ENCODE measurements at places on chromosomes 7 and 10. TPM values are rescaled to one million over a fixed set of nuclear protein-coding genes. Genes with fewer than 3 reads are reported as not detected.

Gene TRIM50
- 36.5 TPM for total RNA-seq

DNA sequence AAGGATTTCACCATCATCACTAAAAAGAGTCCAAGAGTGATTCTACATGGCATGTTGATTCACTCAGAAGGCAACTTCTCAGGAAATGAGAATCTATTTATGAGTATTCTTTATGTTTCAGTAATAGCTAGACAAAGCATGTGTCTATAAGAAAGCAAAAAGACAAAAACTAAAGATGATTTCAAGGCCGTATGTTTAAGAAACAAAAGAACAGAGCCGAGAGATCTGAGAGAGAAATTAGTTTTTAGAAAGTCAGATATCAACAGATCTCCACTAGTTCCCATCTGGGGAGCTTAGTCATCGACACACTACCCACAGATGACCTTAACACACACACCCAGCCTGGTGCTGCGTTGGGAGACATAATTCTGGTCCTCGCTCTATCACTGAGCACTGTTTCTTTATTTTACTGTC is 21.0 kb downstream of the PIP4K2A start:
- no peak for DNase-seq
- no peaks in the 10 kb centered on the region for H3K27me3 ChIP-seq
- peaks cover 51% of the 10 kb centered on the region for H3K4me1 ChIP-seq
- H3K27ac ChIP-seq = no peak overlapping the region

DNA sequence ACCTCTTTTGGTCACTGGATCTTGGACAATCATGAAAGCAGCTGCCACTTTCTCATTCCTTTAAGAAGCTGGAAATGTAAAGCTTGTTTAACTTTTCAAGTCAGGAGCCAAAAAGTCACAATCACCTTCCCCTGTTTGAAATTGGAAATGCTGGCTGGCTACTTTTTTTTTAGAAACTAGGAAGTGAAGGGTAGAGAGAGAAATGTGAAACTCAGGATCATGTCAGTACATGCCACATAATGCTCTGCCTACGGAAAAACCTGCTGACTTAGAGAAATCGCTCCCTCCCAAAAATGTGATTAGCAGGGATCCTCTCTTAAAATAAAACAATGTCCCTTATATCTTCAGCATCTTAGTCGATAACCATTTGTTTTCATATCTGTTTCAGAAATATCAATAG is 188.4 kb upstream of the C7orf33 start:
- no peaks in the 10 kb centered on the region for H3K36me3 ChIP-seq
- peaks cover 8% of the 10 kb centered on the region for H3K27me3 ChIP-seq
- H3K27ac ChIP-seq = no peak overlapping the region
- DNase-seq = no peak
- H3K4me1 ChIP-seq = no peaks in the 10 kb centered on the region

- H3K4me1 ChIP-seq = no peaks in the 10 kb centered on the region
- H3K27ac ChIP-seq = no peak overlapping the region
- DNase-seq = no peak
- H3K4me3 ChIP-seq = no peak overlapping the region
- H3K36me3 ChIP-seq = no peaks in the 10 kb centered on the region
These were observed 46.5 kb downstream of the AMPH start for GRCh38 chr7:38584443-38585210.

Gene WDR86
- 1.2 TPM for total RNA-seq

Gene DLG5
- total RNA-seq = 47.3 TPM

- no peaks in the 10 kb centered on the region for H3K27me3 ChIP-seq
- no peak overlapping the region for H3K4me3 ChIP-seq
- no peak overlapping the region for H3K27ac ChIP-seq
These were observed 17.0 kb downstream of the CDK14 start for GRCh38 chr7:90613088-90613498.

Gene FANK1
- total RNA-seq = 13.3 TPM

- no peaks in the 10 kb centered on the region for H3K36me3 ChIP-seq
- H3K4me3 ChIP-seq = no peak overlapping the region
- H3K4me1 ChIP-seq = no peaks in the 10 kb centered on the region
These were observed 7.5 kb upstream of the RBP3 start for GRCh38 chr10:47340608-47341170.

DNA sequence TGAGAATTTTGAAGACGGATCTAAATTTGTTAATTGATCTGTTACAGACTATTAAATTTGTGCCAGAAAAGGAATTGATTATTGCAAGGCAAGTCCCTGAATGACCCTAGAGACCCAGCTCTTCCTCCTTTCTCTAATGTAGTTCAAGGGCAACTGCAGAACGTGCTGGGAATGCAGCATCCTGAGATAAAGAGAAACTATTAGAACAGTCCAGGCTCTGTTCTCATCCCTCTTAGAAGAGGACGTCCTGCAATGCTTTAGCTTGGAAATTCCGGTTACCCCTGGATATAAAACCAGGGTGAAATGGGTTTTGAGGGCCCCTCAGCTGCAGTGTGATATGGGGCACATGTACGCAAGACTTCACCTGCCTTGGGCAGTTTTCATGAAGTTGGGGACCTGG is 67.3 kb downstream of the PTN start:
- no peak overlapping the region for H3K4me3 ChIP-seq
- no peaks in the 10 kb centered on the region for H3K27me3 ChIP-seq
- H3K27ac ChIP-seq = no peak overlapping the region
- no peaks in the 10 kb centered on the region for H3K4me1 ChIP-seq
- no peaks in the 10 kb centered on the region for H3K36me3 ChIP-seq
- no peak for DNase-seq

DNA sequence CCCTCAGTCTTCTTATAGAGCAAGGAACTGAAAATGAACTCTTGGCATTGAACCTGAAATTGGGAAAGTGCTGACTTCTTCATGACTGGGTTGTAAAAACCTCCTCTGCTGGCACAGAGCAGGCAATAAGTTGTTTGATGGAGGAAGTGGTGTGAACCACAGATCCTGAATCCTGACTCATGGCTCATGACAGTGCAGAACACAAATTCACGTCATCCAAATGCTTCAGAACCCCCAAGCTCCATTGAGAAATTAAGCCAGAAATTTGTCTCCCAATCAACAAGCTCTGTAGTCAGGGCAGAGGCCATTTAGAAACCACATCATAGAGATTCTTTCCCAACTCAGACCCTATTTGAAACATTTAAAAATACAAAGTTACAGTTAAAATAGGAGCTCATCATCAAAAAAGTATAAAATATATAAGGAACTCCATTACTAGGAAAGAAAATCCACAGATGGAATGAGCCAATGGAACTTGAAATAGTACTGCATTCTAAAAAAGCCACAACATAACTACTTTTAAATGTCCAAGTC is 10.3 kb upstream of the STK17A start:
- H3K4me3 ChIP-seq = no peak overlapping the region
- H3K27ac ChIP-seq = no peak overlapping the region
- H3K27me3 ChIP-seq = no peaks in the 10 kb centered on the region
- H3K4me1 ChIP-seq = no peaks in the 10 kb centered on the region

GRCh38 chr7:50261593-50261992 is 42.9 kb upstream of the IKZF1 start:
- H3K4me3 ChIP-seq = no peak overlapping the region
- no peaks in the 10 kb centered on the region for H3K27me3 ChIP-seq
- no peaks in the 10 kb centered on the region for H3K36me3 ChIP-seq

- no peaks in the 10 kb centered on the region for H3K36me3 ChIP-seq
- no peak overlapping the region for H3K4me3 ChIP-seq
- DNase-seq = no peak
- no peak overlapping the region for H3K27ac ChIP-seq
- peaks cover 29% of the 10 kb centered on the region for H3K4me1 ChIP-seq
These were observed 72.3 kb upstream of the LEP start for GRCh38 chr7:128168667-128169210.

DNA sequence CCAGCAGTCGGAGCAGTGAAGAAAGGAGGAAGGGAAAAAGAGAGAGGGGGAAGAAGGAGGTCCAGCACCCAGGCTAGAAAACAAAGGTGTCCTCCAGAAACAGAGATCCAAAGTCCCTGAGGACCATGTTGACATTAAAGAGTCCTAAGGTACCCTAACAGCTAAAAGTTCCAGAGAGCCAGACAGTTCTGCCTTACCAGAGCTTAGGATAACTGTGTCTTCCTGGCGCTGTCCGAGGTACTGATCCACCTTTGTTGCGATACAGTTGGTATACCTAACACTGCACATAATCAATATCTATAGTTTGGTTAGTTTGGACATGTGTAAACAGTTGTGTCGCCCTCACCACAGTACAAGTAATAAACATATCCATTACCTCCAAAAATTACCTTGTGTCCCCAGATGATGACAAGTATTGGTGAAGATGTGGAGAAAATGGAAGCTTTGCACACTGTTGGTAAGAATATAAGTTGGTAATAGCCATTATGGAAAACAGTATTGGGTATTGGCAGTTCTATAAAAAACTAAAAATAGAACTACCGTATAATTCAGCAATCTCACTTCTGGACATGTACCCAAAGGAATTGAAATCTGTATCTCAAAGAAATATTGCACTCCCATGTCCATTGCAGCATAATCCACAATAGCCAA is 59.8 kb downstream of the GRID1 start:
- no peak overlapping the region for H3K27ac ChIP-seq
- H3K36me3 ChIP-seq = no peaks in the 10 kb centered on the region
- H3K4me3 ChIP-seq = no peak overlapping the region
- DNase-seq = peak; percentile 55

DNA sequence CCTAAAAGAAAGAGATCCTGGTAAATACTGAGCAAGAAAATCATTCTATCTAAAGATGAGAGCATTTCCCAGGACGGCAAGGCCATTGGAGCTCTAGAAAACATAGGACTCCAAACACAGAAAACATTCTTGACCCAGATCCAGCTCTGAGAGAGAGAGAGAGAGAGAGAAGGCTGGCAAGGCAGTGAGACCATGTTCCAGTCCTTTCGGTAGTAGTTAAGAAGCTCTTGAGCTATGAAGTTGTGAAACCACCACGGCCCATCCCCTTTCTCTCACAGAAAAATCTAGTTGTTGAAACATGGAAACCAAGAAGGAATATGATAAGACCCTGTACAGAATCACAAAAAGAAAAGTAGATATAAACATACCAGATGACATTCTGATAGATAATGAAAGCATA is 212.4 kb upstream of the NPSR1 start:
- H3K27ac ChIP-seq = no peak overlapping the region
- no peaks in the 10 kb centered on the region for H3K4me1 ChIP-seq
- H3K4me3 ChIP-seq = no peak overlapping the region

DNA sequence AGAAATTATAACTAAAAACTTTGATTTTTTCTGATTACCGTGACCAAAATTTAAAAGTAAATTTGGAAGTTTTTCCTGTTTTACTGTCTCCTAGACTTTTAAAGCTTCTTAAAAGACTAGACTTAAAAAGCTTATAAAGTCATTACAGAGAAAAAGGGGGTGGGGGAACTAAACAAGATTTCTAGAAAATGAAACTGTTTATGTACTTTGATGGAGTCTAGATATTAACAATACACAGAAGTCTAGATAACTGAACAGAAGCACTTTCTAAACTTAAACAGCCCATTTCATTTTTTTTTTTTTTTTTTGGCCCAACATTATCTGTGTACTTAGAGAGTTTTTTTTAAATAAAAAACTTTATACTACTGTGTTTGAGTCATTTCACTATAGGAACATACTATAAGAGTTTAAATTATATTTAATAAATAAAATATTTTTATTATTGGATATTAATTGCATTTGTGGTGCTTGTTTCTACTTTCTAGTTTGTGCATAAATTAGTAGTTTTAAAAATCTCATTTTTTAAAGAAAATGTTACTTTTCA is 98.5 kb downstream of the PHTF2 start:
- H3K36me3 ChIP-seq = peaks cover 10% of the 10 kb centered on the region
- H3K27ac ChIP-seq = no peak overlapping the region
- H3K4me1 ChIP-seq = no peaks in the 10 kb centered on the region
- H3K4me3 ChIP-seq = no peak overlapping the region

- no peak overlapping the region for H3K27ac ChIP-seq
- no peaks in the 10 kb centered on the region for H3K36me3 ChIP-seq
- DNase-seq = peak; percentile 90
- H3K4me1 ChIP-seq = peaks cover 20% of the 10 kb centered on the region
These were observed 17.5 kb downstream of the HKDC1 start for GRCh38 chr10:69237528-69238159.

- no peaks in the 10 kb centered on the region for H3K27me3 ChIP-seq
- no peak overlapping the region for H3K27ac ChIP-seq
- peaks cover 16% of the 10 kb centered on the region for H3K4me1 ChIP-seq
- no peak overlapping the region for H3K4me3 ChIP-seq
- no peak for DNase-seq
These were observed 35.9 kb downstream of the CCDC3 start for GRCh38 chr10:12965571-12965970.

Gene FIS1
- 245 TPM for total RNA-seq

DNA sequence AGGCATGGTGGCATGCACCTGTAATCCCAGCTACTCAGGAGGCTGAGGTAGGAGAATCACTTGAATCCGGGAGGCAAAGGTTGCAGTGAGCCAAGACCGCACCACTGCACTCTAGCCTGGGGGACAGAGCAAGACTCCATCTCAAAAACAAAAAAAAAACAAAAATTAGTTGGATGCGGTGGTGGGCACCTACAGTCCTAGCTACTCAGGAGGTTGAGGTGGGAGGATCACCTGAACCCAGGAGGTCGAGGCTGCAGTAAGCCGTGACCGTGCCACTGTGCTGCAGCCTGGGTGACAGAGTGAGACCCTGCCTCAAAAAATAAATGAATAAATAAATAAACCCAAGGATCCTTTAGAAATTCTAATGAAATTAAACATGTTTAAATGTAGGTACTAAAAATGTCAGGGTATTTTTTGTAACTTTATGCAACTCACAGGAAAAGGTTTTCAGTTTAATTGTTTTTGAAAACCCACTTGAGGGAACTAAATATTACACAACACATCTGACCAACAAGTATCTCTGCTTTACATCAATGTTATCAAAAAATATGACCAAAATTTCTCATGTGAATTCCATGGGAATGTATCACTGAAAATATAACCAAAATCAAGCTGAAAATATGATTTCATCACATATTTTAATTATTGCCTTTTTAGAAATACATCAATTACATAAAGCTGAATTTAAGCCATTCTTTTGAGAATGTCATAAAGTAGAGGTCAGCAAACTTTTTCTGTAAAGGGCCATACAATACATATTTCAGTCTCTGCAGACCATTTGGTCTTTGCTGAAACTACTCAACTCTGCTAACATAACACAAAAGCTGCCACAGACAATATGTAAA is 23.9 kb downstream of the UPF2 start:
- no peak for DNase-seq
- H3K36me3 ChIP-seq = peaks cover 4% of the 10 kb centered on the region
- H3K27ac ChIP-seq = no peak overlapping the region

DNA sequence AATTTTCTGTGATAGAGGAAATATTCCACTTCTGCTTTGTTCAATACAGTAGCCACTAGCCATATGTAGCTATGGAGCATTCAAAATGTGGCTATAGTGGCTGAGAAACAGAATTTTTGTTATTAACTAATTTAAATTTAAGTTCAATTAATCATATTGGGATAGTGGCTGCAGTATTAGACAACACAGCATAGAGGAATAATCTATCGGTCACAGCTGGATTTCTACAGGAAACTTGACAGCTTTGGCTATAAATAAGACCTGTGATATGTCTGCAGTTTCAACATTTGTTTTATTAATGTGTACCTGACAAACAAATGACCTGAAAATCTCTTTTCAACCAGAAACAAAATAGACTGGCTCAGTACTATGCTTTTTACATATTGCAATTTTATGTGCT is 953.2 kb downstream of the CNTNAP2 start:
- H3K4me3 ChIP-seq = no peak overlapping the region
- H3K4me1 ChIP-seq = no peaks in the 10 kb centered on the region
- H3K27me3 ChIP-seq = no peaks in the 10 kb centered on the region
- H3K27ac ChIP-seq = no peak overlapping the region

GRCh38 chr7:159092701-159093121 is 52.0 kb downstream of the VIPR2 start:
- H3K27me3 ChIP-seq = no peaks in the 10 kb centered on the region
- no peaks in the 10 kb centered on the region for H3K36me3 ChIP-seq
- peak; percentile 21 for DNase-seq
- peaks cover 17% of the 10 kb centered on the region for H3K4me1 ChIP-seq
